ENCODE measurements at places on chromosomes 5 and 9.

DNA sequence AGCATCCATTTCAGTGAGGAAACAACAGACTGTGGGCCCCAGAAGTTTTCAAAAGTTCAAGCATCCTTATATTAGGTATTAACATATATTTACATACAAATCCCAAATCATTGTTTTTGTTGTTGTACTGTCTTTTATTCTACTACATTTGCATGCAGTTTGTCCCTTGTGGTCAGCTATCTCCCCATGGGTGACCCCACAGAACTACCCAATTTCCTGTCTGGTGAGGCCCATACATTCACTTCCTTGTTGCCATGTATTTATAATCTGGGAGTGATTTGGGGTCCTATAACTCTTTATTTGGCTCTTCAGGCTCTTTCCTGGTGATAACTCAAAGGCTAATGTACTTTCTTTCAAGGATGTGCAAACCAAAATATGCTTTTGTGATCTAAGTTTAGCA is 3.3 kb upstream of the CD180 start:
- DNase-seq: no peak

- no peak for DNase-seq
Measured at GRCh38 chr9:81318571-81318970, 370.8 kb downstream of the TLE1 start.

DNA sequence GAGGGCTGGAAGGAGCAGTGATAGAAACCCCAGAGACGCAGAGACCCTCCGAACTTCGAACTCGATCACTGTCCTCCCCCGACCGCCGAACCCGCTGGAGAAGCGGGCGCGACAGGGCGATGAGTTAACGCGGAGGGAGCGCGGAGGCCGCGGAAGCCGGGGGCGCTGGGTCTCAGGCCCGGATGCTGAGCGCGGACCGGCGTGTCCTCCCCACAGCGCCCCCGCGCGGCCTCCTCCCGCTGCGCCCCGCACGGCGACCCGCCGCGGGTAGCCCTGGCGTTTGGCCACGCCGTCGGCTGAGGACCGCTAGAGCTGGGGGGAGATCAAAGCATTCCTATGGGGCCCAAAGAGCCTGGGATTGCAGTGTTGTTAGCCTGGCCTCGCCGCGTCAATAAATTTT is 7.7 kb upstream of the DMRT2 start:
- DNase-seq: no peak

- no peak for DNase-seq
Measured at GRCh38 chr5:72046106-72046505, 61.2 kb upstream of the MAP1B start.

- no peak for DNase-seq
Measured at GRCh38 chr5:150218693-150219035, 28.8 kb downstream of the SLC6A7 start.

- no peak for DNase-seq
Measured at GRCh38 chr9:34592895-34593601, 3.5 kb upstream of the CNTFR start.

- DNase-seq: no peak
Measured at GRCh38 chr5:39106322-39106721, 32.1 kb upstream of the RICTOR start.

DNA sequence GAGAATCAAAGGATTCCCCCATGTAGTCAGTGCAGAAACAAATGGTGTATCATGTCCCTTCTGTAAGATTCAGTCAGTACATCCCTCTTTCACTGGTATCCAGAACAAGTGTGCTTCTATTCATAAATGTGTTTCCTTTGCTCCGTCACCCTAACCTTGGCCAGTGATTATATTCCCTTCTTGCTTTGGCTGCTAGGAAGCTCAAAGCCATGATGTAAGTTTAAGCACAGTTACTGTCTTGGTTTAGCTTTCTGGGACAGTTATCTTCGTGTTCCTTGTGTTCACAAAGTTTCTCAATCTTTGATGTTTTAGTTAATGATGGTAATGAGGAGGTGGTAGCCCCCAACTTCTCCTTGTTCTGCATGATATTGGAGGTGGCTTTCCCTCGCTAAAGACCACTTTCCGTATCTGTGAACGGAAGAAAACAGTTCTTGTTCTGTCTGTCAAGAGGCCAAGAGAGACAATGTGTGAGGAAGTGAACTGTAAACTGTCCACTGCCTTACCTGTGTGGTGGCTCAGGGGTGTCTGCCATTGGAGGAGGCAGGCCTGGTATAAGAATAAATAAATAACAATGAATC is 2.2 kb upstream of the AMBP start:
- DNase-seq: no peak

- no peak for DNase-seq
Measured at GRCh38 chr5:19859020-19859419, 129.0 kb downstream of the CDH18 start.

DNA sequence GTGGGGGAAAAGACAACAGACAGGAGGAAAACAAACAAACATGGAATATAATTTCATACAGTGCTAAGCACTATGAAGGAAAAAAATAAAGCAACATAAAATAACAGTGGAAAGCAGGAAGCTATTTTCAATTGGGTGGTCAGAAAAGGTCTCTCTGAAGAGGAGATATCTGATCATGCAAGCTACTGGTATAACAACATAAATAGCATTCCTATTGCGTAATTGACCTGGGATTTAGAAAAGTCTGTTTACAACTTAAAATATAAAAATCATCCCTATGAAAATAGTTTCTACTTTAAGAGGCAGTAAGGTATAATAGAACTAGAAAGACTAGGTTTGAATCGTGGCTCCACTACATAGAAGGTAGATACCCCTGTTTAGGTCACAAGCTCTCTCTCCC is 61.4 kb downstream of the FBXW11 start:
- no peak for DNase-seq

- no peak for DNase-seq
Measured at GRCh38 chr5:52065182-52065581, 681.9 kb downstream of the ISL1 start.

GRCh38 chr9:79382458-79382857 is 189.3 kb upstream of the TLE4 start:
- DNase-seq: no peak

- DNase-seq: no peak
Measured at GRCh38 chr5:173989432-173990082, 587 bp downstream of the C5orf47 start.

- DNase-seq: no peak
Measured at GRCh38 chr9:21919377-21920362, 74.5 kb downstream of the CDKN2A start.

DNA sequence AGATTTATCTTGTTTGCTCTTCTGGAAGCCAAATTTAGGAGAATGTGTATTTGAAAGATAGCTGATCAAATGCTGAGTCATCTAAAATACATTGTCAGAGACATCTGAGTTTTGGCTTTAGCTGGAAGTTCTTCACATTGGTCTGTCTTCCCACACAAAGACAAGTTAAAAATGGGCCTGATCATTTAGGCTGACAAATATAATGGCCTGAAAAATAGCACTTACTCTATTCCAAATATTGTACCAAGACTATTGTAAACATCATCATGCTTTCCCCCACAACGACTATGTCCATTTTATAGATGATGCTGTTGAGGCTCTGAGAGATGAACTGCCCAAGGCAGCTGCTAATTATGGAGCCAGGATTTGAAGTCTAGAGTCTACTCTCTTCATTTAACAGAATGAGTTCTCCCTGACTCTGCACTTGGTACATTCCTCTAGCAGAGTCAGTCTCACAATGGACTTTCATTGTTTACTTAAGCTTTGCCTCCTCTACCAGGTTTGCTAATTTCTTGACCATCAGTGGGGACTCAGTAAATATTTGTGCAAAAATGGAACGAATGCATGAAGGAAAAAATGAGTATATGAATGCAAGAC is 619.4 kb upstream of the KLF4 start:
- DNase-seq: no peak

GRCh38 chr9:133371261-133371711 is 4.6 kb downstream of the SURF4 start:
- DNase-seq: no peak

Measured in stimulated activated CD8-positive, alpha-beta memory T cell treated with anti-CD3 and anti-CD28 coated beads, Interleukin-7, amount 100 ng/mL, for 1 hour (primary cell).